Globus pallidus (tissue), 1 donor: ENCODE measurements at places on chromosomes 5 and 9.

DNA sequence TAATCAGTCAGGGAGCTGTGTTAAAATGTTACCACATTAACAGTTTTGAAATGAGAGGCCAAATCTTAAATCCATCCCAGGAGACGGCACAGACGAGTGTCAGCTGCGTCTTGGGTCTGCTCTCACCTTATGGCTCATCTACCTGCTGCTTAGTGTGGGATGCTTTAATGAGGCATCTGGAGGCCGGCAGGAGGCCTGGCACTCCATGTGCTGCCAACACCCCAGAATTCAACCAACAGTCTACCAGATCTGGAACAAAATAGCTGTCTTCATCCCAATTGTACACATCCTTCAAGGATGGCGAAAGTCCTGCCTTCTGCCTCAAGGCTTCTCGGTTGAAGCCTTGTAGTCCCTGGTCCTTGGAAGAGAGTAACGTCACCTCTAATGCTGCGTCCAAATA lies 12.0 kb downstream of the PRKACG start:
- no peak for DNase-seq

- no peak for DNase-seq
Measured at GRCh38 chr9:99040251-99040900, 64.5 kb upstream of the TGFBR1 start.

DNA sequence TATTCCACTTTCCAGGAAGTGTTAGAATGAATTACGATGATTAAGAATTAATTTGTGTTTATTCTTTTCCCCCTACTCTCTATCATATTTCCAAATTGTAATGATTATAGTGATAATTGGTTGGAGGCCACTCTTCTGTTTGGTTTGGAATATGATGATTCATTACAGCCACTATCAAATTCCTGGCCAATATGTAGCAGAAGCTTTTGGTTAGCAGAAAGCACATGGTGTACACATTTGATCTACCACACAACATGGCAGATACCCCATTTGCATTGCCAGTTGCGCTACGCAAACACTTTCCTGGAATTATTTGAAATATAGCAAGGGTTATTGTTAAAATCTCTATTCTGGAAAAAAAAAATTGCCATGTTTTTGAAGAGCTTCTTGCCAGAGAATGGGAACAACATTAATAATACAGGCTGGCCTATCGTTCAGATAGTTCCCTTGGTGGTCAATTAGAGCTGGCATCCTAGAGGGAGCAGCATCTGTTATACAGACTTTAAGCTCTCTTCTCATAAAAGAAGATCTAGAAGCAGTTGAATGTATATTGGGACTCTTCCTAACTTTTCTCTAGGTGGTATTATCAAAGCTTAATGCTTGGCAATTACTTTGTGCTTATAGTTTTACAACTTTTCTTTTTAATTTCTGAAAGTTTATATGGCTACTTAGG lies 455.0 kb upstream of the ACTBL2 start:
- DNase-seq, result no peak

DNA sequence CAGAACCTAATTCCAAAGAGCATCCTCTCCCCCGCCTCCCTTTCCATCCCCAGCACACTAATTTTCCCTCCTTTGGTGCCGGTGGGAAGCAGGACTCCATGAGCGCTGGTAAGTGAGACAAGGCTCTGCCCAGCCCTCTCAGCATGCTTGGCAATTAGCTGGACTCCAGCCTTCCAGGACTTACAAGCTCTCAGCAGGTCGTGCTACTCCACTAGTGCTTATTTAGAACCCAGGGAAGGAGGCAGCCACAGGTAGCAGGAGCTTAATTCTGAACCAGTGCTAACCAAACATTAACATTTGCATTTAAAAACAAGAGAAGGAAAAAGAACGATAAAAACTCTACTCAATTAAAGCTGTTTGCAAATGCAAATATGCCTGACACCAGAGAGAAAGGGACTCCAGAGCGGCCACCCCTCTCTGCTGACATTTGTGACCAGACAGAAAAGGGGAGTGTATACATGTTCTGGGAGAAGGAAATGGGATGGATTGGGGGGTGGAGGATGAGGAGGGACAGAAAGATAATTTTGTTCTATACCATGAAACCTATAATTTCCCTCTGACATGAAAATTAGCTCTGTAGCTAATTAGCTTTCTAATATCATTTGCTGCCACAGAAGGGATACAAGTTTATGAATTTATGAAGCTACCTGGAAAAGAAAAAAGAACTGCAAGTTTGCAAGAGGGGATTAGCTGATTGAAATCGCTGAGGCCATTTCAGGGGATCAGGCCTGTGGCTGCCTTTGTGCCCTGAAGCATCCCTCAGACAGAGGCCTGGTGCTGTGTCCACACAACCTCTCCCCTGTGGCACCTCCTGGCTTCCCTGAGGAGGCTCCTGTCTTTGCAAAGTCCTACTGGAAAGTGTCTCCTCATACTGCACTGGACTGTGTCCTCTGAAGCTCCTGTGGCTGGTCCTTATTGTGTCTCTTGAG lies 266.3 kb downstream of the SEC61B start:
- no peak for DNase-seq

GRCh38 chr5:96067251-96067650 lies 105.6 kb upstream of the ELL2 start:
- no peak for DNase-seq

DNA sequence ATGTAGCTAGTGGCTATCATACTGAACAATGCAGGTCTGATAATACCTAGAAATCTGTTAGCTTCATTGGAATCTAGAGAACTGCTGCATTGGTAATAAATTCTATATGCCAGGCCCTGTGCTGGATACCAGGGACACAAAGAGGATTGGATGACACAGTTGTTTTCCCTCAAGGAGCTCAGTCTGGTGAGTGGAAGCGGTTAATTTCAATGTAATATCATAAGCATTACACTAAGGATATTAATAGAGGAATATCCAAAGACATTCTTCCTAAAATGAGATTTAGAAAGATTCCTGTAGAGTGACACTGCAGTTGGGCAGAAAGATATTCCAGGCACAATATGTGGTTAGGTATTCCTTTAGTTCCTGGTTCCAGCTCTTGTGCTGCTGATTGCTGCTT lies 5.9 kb downstream of the CMYA5 start:
- DNase-seq, result no peak

DNA sequence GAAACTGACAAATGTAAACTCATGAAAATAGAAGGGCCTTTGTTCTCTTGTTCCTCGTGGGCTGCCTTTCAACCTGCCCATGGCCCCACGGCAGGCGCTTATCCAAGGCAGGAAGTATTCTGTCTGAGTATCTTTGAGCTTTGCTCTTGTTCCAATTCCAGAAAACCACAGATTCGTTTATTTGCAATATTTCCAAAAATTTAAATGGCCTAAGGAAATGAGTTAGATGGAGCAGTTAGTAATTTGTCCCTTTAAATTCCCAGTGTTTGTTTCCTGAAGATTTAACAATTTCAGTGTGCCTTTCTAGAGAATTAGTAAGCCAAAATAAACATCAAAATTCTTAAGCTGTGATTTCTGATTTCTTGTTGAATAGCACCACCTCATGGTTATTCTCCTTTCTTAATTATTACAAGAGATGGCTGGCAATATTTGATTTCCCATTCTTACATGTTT lies 299.4 kb upstream of the RASA1 start:
- DNase-seq, result peak; percentile 64

- no peak for DNase-seq
Measured at GRCh38 chr5:97906135-97906534, 723.1 kb upstream of the RIOK2 start.

- DNase-seq, result no peak
Measured at GRCh38 chr5:31964007-31964360, 210.1 kb downstream of the GOLPH3 start.

- no peak for DNase-seq
Measured at GRCh38 chr5:59721741-59722140, 171.8 kb downstream of the PDE4D start.

- peak; percentile 55 for DNase-seq
Measured at GRCh38 chr5:14665101-14665822, 744 bp downstream of the OTULIN start.

DNA sequence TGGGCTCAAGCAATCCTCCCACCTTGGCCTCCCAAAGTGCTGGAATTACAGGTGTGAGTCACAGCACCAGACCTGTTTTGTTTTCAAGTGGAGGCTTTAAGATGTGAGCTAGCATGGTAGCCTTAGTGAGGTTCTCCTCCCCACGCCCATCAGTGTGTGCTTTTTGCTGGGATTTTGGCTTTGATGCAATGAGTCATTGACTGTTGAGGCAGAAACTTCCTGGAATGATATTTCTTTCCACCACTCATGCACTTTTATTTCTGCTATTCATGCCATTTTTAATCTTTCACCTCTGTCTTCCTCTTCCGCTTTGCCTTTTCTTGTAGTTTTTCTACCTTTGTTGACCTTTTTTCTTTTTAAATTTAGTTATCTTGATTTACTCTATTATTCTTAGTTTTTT lies 4.2 kb upstream of the NFIL3 start:
- DNase-seq, result no peak

DNA sequence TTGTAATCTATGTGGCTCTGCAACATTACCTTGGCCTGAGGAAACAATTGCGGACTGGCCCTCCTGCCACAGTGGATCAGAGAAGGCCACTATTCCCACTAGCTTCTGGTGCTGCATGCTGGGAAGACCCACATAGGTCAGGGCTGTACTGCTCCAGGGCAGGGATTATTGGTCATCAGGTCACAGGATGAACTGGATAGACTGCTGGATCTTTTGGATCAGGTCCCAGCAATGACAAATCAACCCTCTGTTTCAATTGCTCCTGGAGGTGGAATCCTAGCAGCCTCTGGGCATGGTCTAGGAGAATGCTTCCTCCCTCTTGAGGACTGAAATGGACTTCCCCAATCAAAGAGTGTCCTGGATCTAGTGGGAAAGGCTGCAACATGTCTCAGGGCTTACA lies 66.7 kb upstream of the PHF24 start:
- DNase-seq, result no peak

DNA sequence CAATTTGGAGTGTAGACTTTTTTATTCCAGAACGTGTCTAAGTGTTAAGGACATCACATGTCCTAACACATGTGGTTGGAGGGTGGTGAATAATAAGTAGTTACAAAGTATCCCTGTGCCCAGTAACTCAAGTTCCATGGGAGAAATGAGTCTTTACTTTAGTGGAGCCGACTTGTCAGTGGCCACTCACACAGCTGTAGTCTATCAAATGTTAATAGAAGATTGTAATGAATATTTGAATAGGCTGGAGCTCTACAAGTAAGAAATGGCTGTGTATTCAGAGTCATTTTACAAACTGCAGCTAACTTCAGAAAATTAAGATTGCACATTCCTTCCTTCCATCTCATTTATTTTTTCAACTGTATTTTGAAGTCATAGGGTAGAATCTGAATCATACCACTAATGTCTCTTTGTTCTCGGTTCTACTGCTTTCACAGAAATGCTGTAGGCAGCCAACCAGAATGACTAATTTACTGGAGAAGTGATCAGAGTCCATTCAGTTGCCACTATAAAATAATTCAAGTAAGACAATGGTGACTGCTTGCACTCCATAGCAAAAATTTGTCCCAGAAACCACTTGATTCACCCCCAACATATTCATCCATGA lies 394.8 kb downstream of the NR2F1-AS1 start:
- no peak for DNase-seq

DNA sequence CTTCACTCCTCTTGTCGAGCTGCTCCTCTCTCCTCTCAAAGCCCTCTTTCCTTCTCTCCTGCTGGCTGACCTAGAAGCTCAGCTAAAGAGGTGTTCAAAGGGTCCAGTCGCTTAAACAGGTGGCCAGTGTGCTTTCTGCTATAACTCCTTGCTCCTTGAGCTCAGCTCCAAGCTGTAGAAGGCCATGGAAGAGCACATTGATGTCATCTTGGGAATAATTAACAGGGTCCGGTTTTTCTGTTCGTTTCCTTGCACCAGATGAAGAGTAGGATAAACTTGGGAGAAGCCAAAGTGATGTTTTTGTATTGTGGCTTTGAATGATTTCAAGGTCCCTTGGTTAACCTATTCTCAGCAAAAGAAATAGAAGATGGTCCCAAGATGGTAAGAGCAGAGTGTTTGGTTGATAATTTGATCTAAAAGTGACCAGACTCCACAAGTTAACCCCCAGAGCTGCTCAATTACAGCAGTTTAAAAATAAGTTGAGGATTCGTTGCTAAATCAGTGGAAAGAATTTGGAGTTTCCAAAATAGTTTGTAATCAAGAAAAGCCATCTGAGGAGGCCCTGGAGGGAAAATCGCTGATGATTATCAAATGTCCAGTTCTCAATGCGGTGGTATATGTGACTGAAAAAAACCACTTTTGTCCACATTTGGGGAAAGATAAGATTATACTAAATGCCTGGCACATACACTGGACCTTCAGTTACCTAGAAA lies 148.1 kb downstream of the DOCK8 start:
- no peak for DNase-seq

GRCh38 chr5:62489471-62489870 lies 76.9 kb downstream of the IPO11 start:
- DNase-seq, result no peak

GRCh38 chr5:137348759-137349158 lies 150.4 kb downstream of the SPOCK1 start:
- peak; percentile 82 for DNase-seq

DNA sequence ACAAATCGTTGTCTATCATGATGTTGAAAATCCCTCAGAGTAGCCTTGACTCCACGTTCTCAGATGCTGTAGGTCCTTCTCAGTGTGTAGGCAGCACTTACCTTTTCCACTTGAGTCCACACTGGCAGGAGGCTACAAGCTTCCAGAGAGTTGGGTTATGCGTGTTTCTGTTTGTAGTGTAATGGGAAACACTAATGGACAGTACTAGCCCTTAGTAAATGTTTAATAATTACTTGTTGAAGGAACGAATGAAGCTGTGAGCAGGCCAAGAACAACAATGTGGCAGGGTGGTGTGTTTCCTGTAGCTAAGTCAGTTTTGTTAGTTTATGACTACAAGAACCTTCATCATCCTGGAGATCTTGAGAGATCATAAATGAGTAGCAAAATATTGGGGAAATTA lies 83.5 kb downstream of the ARHGAP26 start:
- no peak for DNase-seq

DNA sequence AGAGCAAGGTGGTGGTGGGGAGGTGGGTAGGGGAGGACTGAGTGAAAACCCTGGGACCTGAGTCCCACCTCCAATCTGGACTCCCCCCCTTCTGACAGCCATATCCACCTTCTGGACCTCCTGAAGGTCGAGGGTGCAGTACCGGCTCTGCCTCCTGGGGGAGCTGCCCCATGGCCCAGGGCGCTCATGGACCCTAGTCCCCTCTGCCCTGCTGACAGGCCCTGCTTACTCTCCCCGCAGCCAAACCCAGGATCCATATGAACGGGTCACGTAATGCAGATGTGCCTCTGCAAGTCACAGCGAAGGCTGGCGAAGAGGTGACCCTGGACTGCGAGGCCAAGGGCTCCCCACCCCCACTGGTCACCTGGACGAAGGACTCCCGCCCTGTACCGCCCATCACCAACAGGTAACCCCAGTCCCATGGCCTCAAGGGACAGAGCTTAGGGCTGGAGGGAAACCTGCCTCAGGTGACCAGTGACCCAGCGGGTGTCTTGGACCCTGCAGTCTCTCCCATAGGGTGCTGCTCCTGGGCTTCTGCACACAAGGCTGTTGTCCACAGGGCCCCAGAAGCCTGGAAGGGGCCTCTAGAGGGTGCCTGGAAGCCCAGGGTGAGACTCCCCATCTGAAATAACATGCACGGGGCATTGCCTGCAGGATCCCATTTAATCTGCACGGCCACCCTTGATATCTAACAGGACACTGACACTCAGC lies 61.7 kb downstream of the HMCN2 start:
- DNase-seq, result no peak
